ENCODE measurements at places on chromosomes 2 and 18. TPM values are rescaled to one million over a fixed set of nuclear protein-coding genes. Genes with fewer than 3 reads are reported as not detected.

DNA sequence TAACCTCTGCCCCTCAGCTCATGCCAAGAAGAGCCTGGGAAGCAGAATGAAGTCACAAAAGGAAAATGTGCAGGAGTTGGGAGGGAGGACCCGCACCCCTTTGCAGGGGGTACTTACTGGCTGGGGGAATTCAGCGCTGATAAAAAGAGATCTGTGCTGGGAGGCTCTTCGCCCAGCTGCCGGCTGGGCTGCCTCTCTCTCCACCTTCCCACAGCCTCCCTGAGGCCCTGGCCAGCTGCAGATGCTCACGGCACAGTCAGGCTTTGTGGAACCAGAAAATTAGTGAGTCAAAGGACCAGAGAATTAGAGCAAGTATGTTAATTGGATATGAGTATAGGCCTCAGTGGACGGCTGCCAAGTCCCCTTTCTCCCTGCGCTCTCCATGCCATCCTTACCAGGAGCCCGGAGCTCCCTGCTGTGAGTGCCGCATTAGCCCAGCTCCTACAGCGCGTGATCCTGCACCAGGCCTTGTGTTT, 181.7 kb upstream of the SH3BP4 start:
- DNase-seq, result no peak

- no peak for DNase-seq
These were observed 19.7 kb upstream of the PPM1B start for GRCh38 chr2:44148999-44149398.

- no peak for DNase-seq
These were observed 60.7 kb downstream of the WDR7 start for GRCh38 chr18:56711708-56712445.

DNA sequence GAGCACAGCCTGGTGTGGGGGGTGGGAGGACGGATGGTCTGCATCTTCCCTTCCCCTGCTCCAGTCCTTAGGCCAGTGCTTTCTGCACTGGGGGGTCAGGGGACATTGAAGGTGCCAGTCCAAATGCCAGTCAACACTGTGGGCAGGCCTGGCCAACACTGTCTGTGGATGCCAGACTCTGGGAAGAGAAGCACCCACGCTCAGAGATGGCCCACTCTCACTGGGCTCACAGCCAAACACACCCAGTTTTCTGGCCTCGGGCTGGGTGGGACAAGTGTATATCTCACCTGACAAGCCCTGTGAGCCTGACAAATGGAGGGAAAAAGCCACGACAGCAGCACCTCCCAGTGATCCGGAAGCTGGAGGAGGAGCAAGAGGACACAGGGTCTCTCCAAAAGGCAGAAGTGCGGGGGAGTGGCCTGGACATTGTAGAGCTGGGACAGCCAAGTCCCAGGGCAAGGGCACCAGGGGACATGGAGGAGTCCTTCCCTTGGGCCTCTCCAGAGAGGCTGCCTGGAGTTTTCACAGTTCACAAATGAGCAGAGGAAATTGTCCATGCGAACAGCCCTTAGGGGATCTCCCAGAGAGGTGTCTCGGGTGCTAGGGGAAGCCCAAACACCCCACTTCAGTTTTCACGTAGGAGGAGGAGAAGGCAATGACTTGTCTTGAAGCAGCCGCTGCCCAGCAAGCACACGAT, 79.3 kb downstream of the SDC1 start:
- peak; percentile 16 for DNase-seq

DNA sequence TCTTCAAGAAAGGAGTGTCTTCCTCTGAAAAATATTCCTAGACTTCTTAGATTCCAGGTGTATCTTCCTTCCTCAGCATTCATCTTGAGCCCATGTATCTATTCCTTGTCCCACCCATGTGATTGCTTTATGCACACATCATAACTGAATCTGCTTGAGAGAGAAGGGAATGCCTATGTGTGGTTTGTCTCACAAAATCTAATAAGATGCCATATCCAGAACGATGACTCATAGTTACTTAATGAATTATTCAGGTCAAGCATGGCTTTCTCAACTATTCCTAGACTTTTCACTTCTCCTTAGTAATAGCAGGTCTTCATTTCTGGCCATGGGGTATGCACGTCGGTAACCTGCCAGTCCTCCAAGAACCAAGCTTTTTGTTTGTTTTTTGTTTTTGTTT, 121.8 kb downstream of the SETBP1 start:
- DNase-seq, result no peak

- DNase-seq, result no peak
These were observed 11.8 kb upstream of the DSG2 start for GRCh38 chr18:31486165-31486564.

CNNM3 gene
- total RNA-seq, result 22.8 TPM

C2orf76 gene
- total RNA-seq, result 5.8 TPM

MC5R gene
- total RNA-seq, result not detected

GRCh38 chr18:75076286-75076685, 132.7 kb downstream of the PTGR3 start:
- DNase-seq, result no peak

DSG1 gene
- not detected for total RNA-seq

ADAM23 gene
- total RNA-seq, result 12.0 TPM

CAPG gene
- 75.2 TPM for total RNA-seq

TTC39C gene
- 108 TPM for total RNA-seq

HRH4 gene
- total RNA-seq, result 0.17 TPM

DNA sequence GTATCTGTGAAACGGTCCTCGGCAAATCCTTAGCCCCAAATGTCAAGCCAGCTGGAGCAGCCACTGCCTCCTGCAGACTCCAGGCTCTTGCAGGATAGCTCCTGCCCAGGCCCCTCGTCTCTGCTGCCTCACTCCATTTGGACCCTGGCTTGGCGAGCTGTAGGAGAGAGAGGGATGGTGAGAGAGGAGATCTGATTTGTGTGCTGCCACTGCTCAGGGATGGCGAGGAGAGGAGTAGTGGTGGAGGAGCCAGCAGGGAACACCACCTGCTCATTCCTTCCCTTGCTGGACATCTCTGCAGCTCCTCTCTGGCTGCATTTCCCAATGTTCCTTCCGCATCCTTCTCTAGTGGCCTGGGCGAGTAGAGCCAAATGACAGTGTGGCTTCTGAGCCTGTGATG, 109.1 kb upstream of the NCK2 start:
- DNase-seq, result no peak

Measured in GM23338 (cell line).